ENCODE measurements at places on chromosomes 5 and 9.

DNA sequence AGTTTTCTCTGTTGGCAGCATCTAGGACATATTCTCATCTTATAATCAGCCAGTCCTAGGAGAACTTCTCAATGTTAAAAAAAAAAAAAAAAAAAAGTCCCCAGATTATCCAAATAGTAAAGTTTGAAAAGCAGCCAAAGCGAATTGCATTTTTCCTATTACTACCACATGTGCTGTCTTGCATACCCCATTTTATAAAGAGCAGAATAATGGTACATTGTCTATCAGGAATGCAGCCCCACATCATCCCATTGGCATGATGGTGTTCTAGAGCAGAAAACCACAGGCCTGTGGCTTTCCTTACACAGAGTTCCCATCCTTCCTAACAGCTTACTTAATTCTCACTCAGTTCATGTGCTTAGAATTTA lies 381.6 kb downstream of the TMEM38B start:
- no peak for DNase-seq

DNA sequence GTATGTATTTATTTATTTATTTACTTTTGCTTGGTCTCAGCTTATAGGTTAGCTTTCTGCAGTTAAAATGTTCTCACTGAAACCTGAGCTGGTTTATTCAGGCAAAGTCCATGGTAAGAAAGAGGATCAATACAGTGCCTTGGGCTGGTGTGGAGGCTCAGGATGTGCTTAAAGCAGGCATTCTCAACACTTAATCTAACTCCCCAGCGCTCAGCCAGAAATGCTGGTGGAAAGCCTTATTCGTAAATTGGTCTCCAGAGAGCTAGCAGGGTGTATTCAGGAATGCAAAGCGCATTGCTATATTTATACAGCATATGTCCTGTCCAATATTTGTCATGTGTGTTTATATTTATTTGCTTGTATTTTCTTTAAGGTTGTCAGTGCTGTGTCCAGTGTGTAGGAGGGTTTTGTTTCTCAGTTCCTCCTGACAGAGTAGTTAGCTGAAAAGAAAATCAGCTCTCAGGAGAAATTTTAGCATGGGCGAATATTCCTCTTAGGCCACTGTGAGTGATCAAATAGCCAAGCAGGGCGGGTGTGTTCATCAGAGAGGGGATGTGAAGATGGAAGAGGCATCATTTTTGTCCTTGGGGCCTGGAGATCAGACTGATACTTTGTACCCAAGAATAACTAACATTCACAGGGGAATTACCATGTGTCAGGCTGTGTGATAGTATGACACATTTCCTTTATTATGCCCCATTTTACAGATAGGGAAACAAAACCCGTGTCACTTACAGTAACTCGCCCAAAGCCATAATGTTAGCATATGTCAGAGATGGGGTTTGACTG lies 65.8 kb downstream of the DOCK2 start:
- DNase-seq = no peak

- DNase-seq = no peak
Measured at GRCh38 chr9:125495172-125496119, 211.6 kb downstream of the MAPKAP1 start.

GRCh38 chr5:132389585-132390286 lies 20.2 kb downstream of the SLC22A5 start:
- DNase-seq = no peak

GRCh38 chr5:93893075-93893474 lies 151.7 kb upstream of the POU5F2 start:
- DNase-seq = no peak

- DNase-seq = no peak
Measured at GRCh38 chr9:19252174-19252884, 21.8 kb downstream of the DENND4C start.

- DNase-seq = no peak
Measured at GRCh38 chr9:128892221-128892921, 10.4 kb downstream of the LRRC8A start.

DNA sequence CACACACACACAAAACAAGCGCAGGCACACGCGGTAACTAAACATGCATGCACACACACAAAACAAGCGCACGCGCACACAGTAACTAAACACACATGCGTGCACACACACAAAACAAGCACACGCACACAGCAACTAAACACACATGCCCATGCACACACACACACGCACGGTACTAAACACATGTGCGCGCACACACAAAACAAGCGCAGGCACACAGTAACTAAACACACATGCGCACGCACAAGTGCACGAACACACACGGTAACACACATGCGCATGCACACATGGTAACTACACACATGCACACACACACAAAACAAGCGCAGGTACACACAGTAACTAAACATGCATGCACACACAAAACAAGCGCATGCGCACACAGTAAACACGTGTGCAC lies 19.9 kb upstream of the SLC6A3 start:
- no peak for DNase-seq

GRCh38 chr9:84339962-84340361 lies 596 bp downstream of the SLC28A3 start:
- no peak for DNase-seq

DNA sequence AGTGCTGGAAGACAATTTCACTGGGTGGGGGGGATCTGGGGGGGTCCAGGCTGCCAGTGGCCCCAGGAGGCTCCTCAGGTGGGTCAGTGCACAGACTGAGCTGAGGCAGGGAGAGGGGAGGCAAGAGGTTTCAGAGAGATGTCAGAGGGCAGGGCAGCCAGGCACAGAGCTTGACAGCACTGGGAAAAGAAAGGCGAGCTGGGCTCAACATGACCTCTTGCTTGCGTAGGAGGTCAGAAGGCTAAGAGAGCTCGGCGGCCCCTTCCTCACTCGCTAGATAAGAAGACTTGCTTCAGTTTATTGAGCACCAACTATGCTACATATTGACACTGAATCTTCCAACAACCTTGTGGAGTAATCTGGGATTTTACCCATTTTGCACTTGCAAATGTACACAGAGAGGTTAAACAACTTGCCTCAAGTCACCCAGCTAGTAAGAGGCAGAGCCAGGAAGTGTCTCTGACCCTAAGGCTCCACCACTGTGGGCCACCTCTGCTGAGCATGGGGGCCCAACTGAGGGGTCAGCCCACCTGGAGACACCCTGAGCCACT lies 3.5 kb downstream of the PDLIM7 start:
- no peak for DNase-seq

GRCh38 chr5:147985608-147986007 lies 78.2 kb upstream of the SPINK5 start:
- DNase-seq = no peak

DNA sequence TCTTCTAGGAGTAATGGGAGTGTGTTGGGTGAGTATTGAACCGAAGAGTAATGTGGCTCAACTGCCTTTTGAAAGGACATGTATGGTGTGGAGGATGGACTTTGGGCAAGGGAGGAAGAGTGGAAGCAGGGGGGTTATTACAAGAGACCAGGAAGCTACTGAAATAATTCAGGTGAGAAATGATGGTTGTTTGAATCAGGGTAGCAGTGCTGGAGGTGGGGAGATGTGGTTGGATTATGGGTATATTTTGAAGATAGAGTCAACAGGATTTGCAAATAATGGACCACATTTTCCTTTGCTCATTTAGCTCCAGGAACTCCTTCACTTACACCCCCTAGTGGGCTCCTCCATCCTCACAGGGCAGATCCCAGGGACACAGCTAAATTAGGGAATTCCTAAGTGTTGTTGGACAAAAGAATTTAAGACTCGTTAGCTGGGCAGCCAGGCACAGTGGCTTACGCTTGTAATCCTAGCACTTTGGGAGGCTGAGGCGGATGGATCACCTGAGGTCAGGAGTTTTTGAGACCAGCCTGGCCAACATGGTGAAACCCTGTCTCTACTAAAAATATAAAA lies 1.2 kb upstream of the SLC4A9 start:
- DNase-seq = no peak

DNA sequence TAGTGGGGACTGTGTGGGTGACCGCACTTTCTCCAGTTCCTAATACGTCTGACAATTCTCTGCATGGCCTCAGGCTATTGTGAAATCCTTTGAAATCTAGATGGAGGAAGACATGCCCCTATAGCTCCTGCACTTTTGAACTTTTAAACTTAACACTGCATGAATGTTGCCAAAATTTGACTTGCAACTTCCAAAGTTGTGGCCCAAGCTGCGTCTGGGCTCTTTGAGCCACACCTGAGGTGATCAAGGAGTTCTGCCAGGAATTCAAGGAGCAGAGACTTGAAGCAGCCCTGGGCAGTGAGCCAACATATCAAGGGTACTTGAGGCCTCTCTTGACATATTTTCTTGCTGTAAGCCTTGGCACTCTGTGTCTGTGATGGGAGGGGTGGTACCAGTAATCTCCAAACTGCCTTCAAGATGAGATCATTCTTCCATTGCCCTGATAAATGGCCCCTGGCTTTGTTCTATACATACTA lies 1336.1 kb upstream of the CDH9 start:
- no peak for DNase-seq

GRCh38 chr9:135951889-135952663 lies 9.1 kb downstream of the UBAC1 start:
- DNase-seq = no peak

- DNase-seq = no peak
Measured at GRCh38 chr9:104774132-104774531, 10.2 kb downstream of the NIPSNAP3B start.

- no peak for DNase-seq
Measured at GRCh38 chr9:72734631-72735030, 213.2 kb downstream of the TMC1 start.

GRCh38 chr5:117701062-117701461 lies 1126.4 kb upstream of the SEMA6A start:
- DNase-seq = no peak

- no peak for DNase-seq
Measured at GRCh38 chr5:14816374-14816998, 55.1 kb downstream of the ANKH start.
